ENCODE measurements at places on chromosomes 4 and X.
A peak's percentile ranks its signal among the peaks of the same experiment; 100 is the strongest.

GRCh38 chr4:107885865-107886264 is 45.5 kb upstream of the CYP2U1 start:
- DNase-seq: no peak

GRCh38 chr4:181819946-181820345 is 423.3 kb upstream of the TENM3 start:
- no peak for DNase-seq

DNA sequence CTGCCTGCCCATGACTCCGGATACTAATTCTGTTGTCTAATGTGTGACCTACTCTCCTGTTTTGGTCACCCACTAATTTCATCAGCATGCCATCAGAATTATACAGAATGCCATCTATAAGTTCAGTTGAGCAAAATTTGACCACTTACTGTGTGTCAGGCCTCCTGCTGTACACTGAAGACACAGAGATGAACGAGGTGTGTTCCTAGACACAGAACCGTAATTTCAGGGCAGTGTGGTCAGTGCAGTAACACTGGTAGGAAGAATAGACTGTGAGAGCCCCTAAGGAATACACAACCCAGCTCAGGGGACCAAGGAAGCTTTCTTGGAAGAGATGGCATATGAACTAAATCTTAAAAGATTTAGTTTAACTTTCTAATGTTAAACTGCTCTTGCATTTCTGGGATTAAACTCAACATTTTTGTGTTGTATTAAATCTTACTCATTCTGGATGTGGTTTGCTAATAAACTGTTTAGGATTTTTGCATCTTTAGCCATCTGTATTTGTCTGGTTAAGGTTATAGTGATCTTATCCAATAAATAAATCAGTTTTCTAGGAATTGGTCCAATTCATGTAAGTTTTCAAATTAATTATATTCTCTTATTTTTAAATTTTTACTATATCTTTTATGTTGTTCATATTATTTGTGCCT is 34.3 kb downstream of the KANTR start:
- no peak for DNase-seq

- DNase-seq: peak; percentile 78
Observed at GRCh38 chr4:2843263-2843940, at the start of gene ADD1. Gene ADD1 (plus strand): TSS chr4:2843844. CDS start chr4:2875916, 32,072 bp downstream.

DNA sequence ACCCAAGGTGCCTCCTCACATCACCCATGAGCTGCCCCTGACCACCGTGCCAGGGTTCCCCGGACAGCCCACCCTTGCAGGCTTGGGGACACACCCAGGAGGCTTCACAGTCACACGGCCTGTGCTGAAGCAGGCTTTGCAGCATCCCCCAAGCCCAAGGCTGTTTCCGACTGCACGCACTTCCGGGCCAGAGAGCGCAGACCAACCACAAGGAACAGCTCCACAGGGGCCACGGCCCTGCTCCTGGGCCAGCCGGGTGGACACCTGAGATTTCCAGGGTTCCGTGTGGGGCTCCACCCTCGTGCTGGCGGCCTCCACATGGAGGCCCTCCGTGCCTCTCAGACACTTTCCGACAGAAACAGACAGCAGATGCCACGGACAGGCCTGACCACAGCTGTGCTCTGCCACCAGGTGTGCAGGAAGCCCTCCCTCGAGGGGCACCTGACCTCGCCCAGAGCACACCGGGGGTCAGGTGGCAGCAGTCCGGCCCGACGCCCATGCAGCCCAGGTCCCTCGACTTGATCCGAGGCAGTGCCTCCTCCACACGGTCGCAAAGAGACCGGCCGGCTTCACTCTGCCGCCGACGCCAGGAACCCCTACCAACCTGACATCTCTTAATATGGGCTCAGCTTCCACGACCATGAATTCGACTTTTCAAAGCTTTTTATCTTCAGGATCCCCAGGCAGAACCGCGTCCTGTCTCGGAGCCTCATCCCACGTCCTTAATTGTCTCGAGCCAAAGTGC is 8.0 kb downstream of the CTBP1 start:
- DNase-seq: no peak

- no peak for DNase-seq
Observed at GRCh38 chr4:118373614-118374255, 20.9 kb upstream of the PRSS12 start.

DNA sequence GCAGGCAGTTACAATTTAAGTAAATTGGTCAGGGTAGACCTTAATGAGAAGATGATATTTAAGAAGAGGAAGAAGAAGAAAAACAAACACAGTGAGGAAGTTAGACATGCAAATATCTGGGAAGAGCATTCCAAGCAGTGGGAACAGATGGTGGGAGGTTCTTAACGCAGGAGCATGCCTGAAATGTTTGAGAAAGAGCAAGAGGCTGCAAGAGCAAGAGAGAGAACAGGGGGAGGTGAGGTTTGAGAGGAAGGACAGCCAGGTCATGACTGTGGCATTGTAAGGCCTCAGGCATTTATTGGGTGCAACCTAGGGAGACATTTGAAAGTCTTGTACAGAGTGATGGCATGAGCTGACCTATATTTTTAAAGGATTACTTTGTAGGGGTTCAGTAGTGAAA is 136.0 kb downstream of the UGT8 start:
- no peak for DNase-seq

DNA sequence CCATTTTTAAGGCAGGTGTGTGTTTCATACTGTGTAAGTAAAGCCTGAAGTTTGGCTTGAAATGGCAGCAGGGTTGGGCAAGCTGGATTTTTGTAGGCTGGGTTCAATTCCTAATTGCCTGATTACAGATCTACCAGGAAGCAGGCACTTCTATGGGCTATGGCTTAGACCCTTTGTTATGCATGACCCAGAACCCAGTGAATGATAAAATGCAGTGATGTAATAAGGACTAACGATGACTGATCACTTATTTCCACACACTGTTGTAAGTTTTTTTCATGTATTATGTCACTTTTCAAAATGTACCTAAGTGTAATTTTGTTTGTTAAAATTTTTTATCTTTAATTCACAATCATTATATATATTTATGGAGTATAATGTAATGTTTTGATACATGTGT is 8.6 kb downstream of the LANCL3 start:
- DNase-seq: no peak

DNA sequence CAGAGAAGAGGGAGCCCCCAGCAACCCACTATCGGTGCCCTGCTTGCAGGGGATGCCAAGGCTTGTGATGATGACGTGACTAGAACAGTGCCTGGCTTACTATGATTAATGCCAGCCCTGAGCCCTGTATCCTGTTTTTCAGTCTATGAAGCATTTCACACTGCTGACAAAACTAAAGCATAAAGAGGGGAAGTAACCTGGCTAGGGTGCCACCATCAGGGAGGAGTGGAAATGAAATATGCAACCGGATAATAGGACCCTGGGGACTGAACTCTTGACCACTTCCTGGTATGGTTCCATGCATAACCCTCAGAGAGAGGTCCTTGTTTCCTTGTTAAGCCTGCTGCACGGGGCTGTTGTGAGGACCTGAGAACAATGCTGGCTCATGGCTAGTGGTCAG is 50.3 kb downstream of the MED28 start:
- DNase-seq: no peak
